Gastrocnemius medialis (tissue), 4 donors: ENCODE measurements at places on chromosomes 12 and 14.
A peak's percentile ranks its signal among the peaks of the same experiment; 100 is the strongest.

DNA sequence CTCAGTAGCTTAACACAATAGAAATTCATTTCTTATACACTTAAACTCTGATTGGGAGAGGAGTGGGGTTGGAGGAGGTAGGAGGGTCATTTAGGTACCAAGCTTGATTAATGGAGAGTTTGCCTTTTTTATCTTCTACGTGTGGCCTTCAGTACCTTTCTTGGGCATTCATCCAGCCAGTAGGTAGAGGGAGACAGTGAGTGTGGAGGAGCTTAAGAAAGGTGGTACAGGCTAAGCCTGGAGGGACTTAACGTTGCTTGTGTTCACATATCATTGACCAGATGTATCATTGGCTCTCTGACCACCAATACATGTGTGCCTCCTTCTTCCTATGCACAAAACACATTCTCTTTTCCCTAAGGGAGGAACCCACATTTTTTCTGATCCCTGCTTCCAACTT is 232.9 kb upstream of the CRY1 start:
- no peak for DNase-seq

DNA sequence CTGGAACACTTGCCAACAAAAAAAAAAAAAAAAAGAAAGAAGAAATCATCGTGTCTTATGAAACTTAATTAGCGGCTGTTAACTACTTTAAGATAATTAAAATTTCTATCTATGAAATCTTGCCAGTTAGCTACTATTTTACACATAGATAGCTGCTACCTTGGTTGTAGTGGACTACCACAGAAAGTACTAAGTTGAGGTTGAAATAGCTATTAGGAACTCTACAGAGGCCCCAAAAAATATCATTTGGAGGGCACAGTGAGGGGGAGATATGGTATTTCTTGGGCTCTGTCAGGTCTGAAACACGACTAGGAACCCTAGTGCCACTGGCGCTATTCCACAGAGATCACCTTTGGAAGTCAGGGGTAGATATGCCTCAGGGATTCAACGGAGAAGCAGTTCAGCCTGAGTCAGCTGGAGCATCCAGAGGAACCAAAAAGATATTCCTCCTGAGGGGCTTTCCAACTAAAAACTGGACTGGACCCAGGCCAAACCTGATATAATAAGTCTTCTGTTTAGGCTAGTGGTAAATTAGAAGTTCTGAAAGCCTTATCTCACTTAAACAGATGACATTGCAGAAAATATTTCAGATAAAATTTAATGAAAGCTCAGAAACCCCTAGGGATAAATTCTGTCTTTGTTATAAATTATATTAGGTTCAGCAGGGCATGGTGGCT is 126.1 kb downstream of the EPS8 start:
- DNase-seq: no peak

DNA sequence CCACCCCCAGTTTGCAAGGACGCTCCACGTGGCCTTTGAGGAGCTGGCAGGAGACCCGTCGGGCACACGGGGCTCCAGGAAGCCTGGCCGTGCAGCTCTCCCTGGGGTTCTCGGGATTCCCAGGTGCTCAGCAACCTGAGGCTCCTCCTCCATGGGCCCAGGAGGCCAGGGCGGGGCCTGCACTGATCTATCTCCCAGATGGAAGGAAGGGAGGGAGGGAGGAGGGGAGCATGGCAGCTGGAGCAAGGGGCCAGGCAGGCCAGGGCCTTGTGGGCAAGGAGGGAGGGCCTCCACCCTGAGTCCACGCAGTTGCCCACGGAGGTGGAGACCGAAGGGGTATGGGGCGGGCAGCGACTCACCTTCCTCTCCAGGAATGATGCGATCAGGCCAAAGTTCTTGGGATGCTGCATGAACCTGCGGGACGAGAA is 127.3 kb downstream of the RFLNA start:
- DNase-seq: no peak

DNA sequence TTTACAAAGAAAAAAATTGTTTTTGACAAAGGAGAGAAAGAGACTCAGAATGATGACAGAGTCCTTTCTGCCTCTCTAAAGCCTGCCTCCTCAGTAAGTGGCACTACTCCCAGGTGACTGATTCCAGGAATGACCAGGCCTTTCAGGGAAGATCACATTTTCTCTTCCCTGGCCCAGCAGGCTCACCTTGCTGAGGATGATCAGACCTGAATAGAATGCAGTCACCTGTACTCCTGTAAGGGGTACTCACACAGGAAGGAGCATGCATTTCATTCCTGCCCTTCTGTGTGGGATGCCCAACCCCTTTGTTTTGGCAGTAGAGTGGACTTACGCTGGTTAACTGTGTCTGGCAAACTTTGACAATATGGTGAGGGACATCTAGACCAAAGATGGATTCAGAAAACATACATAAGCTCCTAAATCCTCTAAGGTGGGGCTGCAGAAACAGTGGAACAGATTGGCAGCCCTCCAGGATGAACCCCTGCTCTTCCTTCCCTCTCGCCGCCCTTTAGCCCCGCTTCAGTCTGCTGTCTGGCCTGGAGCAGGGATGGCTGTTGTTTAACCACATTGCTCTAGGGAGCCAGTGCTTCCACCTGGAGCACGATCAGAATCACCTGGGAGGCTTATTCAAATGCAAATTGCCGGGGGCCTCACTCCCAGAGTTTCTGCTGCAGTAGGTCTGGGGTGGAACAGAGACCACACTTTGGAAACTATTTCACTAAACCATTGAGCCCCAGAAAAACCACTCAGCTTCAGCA is 29.8 kb downstream of the ERG28 start:
- DNase-seq: no peak

DNA sequence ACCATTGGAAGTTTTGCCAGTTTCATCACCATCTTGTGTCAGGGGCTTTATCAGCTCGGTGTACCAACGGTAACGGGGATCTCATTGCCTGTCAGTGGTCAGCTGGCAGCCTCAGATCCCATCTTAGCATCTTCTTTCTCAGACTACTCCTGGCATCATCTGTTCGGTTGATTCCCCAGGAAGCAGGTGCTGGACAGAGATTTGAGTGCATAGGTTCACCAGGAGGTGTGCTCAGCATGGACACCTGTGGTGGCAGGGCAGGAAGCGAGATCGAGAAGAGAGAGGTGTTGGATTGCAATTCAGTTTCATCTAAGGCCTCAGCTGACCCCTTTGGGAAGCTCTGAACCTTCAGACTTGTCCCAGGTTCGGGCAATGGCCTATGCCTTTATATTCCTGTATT is 76.0 kb downstream of the C12orf75 start:
- no peak for DNase-seq

DNA sequence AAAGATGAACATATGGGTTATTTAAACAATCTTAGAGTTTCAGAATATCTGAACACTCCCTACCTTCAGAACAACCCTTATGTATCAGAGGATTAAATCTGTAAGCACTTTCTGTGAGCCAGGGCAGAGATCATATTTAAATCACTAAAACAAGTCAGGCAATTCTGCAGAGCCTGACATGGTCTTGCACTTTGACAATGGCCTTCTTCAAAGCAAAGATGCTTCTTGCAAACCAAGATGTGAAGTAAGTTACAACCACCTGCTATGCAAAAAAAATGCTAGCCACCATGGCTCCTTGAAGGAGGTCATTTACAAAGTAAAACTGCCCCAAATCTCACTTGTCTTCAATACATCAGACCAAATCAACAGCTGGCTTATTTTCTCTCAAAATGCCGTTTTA is 3.2 kb downstream of the PPP1CC start:
- no peak for DNase-seq

GRCh38 chr14:22872033-22872832 is 693 bp downstream of the LRP10 start:
- DNase-seq: peak; percentile 62

DNA sequence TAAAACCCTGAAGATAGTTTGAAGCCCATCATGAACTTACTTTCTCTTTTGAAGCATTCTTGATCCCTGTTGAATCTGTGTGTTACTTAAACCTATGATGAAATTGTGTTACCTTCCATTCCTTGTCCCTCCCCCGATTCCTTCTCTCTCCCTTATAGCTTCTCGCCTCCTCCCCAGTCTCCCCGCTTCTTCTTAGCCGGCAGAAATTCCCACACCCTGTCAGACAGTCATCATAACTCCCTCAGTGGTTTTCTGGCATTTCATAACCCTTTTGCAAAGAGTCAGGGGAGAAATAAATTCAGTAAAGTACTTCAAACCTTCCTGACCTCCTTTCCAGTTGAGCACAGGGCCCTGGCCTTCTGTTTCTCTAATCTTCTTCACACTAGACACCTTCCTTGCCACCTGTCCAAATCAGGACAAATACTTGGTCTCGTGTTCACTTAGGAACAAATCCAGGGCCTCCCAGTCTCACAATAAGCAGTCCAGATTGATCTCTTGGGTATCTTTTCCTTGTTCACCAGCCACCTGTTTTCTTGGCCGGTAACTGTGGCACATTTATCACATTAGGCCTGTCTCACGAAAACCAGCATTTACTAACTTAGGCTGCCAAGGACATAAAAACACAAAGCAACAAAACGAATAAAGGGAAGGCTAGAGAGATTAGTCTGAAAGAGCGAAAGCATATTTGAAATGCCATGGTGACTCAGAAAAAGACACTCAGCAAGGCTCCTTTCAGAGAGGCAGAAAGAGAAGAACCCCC is 355.9 kb downstream of the TMTC2 start:
- DNase-seq: no peak

- peak; percentile 27 for DNase-seq
Measured at GRCh38 chr12:49808686-49809380, 19.4 kb downstream of the NCKAP5L start.

DNA sequence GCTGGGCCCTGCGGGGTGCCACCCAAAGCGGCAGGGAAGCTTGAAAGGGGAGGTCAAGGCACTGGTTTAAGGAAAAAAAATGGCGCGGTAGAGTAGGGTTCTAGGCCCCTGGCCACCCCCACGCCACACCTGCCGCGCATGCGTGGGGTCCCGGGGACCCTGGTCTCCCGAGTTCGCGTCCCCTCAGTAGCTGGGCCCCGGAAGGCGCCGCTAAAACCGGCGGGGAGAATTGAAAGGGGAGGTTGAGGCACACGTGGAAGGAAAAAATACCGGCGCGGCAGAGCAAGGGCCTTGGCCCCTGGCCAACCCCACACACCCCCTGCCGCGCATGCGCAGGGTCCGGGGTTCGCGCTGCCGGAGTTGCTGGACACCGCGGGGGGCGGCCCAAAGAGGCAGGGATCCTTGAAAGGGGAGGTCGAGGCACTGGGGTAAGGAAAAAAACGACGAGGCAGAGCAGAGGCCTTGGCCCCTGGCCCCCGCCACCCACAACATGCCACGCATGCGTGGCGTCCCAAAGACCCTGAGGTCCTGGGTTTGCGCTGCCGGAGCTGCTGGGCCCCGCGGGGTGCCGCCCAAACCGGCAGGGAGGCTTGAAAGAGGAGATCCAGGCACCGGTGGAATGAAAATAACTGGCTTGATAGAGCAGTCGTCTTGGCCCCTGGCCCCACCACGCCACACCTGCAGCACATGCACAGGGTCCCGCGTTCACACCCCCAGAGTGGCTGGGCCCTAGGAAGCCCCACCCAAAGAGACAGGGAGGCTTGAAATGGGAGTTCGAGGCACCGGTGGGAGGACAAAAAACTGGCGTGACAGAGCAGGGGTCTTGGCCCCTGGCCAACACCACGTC is 314.5 kb downstream of the ALG10 start:
- DNase-seq: no peak

DNA sequence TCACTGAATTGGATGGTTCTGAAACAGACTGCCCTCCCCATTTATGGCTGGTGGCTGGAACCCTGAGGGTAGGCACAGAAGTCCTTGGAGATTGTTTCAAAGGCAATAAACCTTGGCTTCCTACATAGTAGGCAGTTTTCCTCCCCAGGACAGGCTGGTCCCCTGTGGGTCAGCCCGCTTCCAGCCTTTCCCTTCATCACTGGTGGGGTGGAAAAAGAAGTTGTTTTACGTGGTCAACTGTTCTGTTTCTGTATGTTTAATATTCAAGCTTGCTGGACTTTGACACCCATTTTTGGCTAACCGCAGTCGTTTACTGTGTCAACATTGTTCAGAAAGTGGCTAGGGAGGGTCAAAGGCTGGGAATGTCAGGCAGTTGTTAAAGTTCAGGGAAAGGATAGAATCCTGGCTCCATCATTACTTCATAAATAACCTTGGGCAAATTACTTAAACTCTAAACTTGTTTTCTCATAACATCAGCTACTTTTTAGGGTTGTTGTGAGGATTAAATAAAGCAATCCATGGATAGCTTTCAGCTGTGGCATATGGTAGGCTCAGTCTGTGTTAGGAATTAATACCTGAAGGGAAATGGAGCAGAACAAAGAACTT is 2.4 kb downstream of the KLHDC2 start:
- no peak for DNase-seq

- no peak for DNase-seq
Measured at GRCh38 chr14:31881531-31882310, 195.4 kb upstream of the ARHGAP5 start.

DNA sequence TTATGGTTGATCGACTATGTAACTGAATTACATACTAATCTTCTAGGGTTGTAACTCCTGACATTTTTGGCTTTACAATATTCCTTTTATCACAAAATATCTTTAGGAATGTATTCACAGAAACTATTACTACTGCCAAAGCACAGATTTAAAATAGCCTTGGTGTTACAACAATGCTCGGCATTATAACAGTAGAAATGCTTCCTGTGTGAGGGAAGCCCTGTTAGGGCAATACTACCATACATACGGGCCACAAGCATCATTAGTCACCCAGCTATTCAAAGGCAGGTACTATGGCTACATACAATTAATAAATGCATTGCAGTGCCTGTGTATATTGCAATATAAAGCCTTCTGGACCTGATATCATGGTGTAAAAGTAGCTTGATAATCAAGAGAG is 517.8 kb downstream of the C12orf50 start:
- DNase-seq: no peak

GRCh38 chr14:19918553-19919264 is 1.7 kb upstream of the OR4K5 start:
- DNase-seq: no peak

DNA sequence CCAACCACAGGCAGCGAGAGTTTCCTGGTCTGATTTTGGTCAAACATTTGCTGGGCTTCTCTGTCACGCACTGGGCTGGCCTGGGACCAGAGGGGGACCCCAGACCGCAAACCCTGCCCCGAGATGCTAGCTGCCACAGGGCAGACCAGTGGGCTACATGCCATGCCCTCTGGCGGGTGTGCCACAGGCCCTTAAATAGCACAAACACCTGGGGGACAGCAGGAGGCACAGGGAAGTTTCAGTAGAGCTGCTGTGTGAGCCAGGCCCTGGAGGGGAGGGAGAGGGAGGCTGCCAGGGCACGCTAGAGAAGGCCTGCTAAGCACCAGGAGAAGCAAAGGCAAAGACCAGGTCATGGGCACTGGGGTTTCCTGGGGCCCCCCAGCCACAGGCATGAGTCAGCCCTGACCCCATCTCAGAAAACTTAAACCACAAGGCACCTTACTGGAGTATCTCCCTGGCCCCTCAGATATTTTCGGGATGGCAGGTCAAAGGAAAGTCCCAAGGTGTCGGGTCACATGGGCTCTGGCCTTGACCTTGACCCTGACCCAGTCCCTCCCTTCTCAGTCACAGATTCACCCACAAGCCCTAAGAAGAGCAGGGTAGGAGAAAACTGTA is 29.2 kb downstream of the ITPK1 start:
- no peak for DNase-seq

- no peak for DNase-seq
Measured at GRCh38 chr14:98138666-98139065, 1133.3 kb downstream of the BCL11B start.
